ENCODE measurements at places on chromosomes 6 and 20.

DNA sequence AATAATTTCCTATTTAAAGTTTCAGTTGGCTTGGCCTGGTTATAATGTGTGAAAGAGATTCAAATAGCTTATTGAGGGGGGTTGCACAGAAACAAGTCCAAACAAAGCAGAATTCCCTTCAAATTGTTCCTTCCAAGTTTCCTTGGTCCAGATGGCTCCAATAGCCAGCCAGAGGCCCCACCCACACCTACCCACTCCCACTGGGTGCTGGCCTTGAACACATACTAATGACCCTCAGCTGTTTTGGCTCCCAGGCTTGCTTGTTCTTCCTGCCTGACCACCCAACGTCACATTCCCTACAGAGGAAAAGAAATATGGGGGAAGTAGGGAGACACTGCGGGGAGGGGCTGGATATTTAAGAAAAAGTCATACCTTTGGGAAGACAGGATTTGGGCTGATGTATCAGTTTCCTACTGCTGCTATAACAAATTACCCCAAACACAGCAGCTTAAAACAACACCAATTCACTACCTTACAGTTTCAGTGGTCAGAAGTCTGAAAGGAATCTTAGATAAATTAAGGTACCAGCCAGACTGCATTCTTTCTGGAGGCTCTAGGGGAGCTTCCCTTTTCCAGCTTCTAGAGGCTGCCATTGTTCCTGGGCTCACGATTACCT is 95.7 kb downstream of the COL21A1 start:
- peaks cover 22% of the 10 kb centered on the region for H3K36me3 ChIP-seq
- no peak overlapping the region for H3K27ac ChIP-seq
- H3K4me1 ChIP-seq: peaks cover 2% of the 10 kb centered on the region
- H3K27me3 ChIP-seq: no peaks in the 10 kb centered on the region

GRCh38 chr20:62980380-62980960 is 26.3 kb downstream of the BHLHE23 start:
- no peak overlapping the region for H3K4me3 ChIP-seq
- peaks cover 10% of the 10 kb centered on the region for H3K4me1 ChIP-seq
- no peak for DNase-seq
- H3K36me3 ChIP-seq: no peaks in the 10 kb centered on the region

- H3K36me3 ChIP-seq: no peaks in the 10 kb centered on the region
- DNase-seq: no peak
- H3K4me3 ChIP-seq: no peak overlapping the region
- no peak overlapping the region for H3K27ac ChIP-seq
Observed at GRCh38 chr20:57795342-57795697, 85.5 kb upstream of the PMEPA1 start.

- H3K27me3 ChIP-seq: no peaks in the 10 kb centered on the region
- no peak overlapping the region for H3K4me3 ChIP-seq
- no peak for DNase-seq
Observed at GRCh38 chr20:34923414-34923813, 32.2 kb downstream of the GSS start.

DNA sequence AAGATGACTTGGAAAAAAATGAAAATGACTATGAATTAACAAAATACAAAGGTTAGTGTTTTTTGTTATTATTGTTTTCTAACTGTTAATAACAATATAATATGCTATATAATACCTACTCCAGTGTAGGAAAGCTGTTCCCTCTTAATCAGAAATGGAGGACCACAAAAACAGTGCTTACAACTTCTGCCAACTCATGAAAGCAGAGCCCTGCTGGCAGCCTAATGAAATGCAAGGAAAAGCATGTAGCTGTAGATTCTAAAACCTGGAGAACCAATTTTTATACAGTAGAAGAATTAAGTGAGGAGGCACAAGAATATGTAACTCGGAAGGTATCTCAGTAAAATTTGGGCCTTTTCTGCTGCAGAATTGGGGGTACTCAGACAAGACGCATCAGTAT is 29.4 kb downstream of the PHIP start:
- DNase-seq: no peak
- H3K4me3 ChIP-seq: no peak overlapping the region
- H3K36me3 ChIP-seq: peaks cover 42% of the 10 kb centered on the region
- peaks cover 22% of the 10 kb centered on the region for H3K4me1 ChIP-seq
- H3K27me3 ChIP-seq: no peaks in the 10 kb centered on the region
- no peak overlapping the region for H3K27ac ChIP-seq

GRCh38 chr6:139355777-139356445 is 18.5 kb downstream of the CITED2 start:
- no peaks in the 10 kb centered on the region for H3K36me3 ChIP-seq
- H3K27ac ChIP-seq: no peak overlapping the region
- H3K4me1 ChIP-seq: no peaks in the 10 kb centered on the region
- H3K27me3 ChIP-seq: no peaks in the 10 kb centered on the region
- no peak overlapping the region for H3K4me3 ChIP-seq
- DNase-seq: no peak

GRCh38 chr20:33113387-33113908 is 34.0 kb downstream of the BPIFB4 start:
- no peaks in the 10 kb centered on the region for H3K36me3 ChIP-seq
- no peak overlapping the region for H3K27ac ChIP-seq
- no peak overlapping the region for H3K4me3 ChIP-seq

DNA sequence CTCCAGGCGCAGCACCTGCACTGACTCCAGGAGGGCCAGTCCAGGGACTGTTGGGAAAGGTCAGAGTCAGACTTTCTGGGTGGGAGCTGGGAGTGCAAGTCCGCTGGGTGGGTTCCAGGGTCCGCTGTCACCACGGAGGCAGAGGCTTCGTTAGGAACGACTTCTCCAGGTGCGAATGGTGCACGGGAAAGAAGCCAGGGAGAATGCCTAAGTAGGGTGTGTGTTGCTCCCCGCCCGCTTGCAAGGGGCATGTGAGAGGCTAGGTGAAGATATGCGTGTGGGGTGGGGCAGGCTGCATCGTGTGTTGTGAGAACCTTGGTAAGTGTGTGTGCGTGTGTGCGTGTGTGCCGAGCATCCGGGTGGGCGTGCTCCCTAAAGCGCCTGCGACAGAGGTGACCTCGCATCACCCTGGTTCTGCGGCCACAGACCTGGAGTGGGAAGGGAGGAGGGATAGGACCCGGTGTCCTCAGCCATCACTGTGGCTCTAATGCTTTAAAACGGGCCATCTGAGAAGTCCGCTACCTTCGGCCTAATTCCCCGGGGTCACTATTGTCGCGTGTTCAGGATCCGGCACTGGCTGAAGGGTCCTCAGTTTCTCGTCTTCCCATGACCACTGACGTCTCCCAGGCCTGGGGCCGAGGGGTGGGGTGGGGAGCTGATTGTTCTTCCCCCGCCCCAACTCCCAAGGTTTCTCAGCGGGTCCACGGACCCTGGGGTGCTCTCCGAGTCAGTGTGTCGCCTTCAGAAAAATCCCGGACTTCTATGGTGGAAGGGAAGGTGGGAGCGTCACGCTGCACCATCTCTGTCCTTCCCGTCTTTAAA is 6.1 kb downstream of the SLC32A1 start:
- H3K4me1 ChIP-seq: peaks cover 31% of the 10 kb centered on the region
- no peak overlapping the region for H3K27ac ChIP-seq

- no peaks in the 10 kb centered on the region for H3K4me1 ChIP-seq
- no peak overlapping the region for H3K4me3 ChIP-seq
- H3K27ac ChIP-seq: no peak overlapping the region
- H3K27me3 ChIP-seq: peaks cover 85% of the 10 kb centered on the region
Observed at GRCh38 chr20:61260905-61261304, 8.8 kb downstream of the CDH4 start.

DNA sequence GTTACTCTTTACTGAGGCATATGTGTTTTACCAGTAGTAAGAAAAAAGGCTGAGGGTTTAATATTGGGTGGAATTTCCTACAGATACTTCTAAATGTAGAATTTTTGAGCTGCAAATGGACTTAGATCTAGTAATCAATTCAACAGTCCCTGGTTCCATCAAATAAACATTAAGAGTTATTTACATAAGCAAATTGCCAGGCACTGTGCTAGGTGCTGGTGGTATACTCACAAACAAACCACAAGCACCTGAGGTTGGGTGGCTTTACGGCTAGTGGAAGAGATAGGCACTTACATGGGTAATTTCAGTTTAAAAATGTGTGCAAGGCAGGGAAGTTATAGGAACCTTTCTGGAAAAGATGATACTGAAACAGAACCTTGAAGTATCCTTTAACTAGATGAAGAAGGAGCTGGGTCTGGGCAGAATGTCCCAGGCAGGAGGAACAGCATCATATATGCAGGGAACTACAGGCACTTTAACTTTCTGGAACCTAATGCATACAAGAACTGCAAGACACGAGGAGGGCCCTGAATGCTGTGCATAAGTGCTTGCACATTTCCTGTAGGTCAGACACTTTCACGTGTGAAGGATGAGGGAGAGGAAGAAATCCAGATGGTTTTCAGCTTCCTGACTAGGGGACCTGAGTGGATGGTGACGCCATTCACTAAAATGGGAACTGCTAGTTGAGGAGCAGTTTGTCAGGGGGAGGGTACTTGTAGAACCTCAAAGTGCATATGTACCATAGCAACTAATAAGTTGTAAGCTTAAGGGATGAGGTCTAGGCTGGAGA is 4.5 kb downstream of the CCN6 start:
- H3K4me1 ChIP-seq: peaks cover 6% of the 10 kb centered on the region
- no peak overlapping the region for H3K27ac ChIP-seq
- no peak overlapping the region for H3K4me3 ChIP-seq
- H3K36me3 ChIP-seq: no peaks in the 10 kb centered on the region

GRCh38 chr20:50267041-50267865 is 76.6 kb downstream of the CEBPB start:
- no peak overlapping the region for H3K4me3 ChIP-seq
- DNase-seq: no peak
- no peaks in the 10 kb centered on the region for H3K4me1 ChIP-seq
- H3K36me3 ChIP-seq: no peaks in the 10 kb centered on the region

- no peak for DNase-seq
- peaks cover 7% of the 10 kb centered on the region for H3K4me1 ChIP-seq
- H3K27me3 ChIP-seq: peaks cover 4% of the 10 kb centered on the region
- no peaks in the 10 kb centered on the region for H3K36me3 ChIP-seq
- H3K4me3 ChIP-seq: no peak overlapping the region
Observed at GRCh38 chr6:43884652-43885022, 114.6 kb downstream of the VEGFA start.

DNA sequence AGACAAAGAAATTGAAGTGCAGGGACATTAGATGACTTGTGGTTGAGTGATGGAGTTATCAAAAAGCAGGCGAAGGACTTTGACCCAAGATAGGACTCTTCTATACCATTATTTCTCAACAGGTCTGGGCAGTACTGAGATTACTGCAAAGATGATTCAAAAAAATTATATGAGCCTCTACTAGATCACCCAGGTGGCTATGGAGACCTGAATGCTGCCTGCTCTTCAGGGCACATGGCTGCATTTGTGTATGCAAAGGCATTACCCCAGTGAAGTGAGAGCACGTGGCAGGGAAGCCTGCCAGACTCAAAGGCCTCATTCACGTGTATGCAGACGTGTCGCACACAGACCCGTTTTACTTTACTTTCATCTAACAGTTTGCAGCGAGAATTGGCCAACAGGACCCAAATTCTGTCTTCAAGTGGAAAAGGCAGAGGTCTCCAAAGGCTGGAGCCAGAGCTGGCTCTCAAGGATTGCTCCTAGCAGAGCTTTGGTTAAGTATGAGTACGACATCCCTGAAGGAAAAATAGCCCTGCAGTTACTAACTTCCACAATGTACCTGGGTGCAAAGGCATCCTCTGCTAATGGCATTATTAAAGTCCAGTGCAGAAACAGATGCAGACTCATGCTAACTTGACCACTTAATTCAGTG is 113.8 kb upstream of the ARMC2 start:
- no peak overlapping the region for H3K4me3 ChIP-seq
- H3K36me3 ChIP-seq: no peaks in the 10 kb centered on the region
- DNase-seq: no peak
- H3K27me3 ChIP-seq: peaks cover 7% of the 10 kb centered on the region
- H3K27ac ChIP-seq: no peak overlapping the region
- H3K4me1 ChIP-seq: peaks cover 23% of the 10 kb centered on the region

GRCh38 chr20:3689978-3690377 is 8.2 kb upstream of the ADAM33 start:
- H3K27ac ChIP-seq: no peak overlapping the region
- H3K36me3 ChIP-seq: no peaks in the 10 kb centered on the region
- peaks cover 13% of the 10 kb centered on the region for H3K4me1 ChIP-seq
- peaks cover 14% of the 10 kb centered on the region for H3K27me3 ChIP-seq

DNA sequence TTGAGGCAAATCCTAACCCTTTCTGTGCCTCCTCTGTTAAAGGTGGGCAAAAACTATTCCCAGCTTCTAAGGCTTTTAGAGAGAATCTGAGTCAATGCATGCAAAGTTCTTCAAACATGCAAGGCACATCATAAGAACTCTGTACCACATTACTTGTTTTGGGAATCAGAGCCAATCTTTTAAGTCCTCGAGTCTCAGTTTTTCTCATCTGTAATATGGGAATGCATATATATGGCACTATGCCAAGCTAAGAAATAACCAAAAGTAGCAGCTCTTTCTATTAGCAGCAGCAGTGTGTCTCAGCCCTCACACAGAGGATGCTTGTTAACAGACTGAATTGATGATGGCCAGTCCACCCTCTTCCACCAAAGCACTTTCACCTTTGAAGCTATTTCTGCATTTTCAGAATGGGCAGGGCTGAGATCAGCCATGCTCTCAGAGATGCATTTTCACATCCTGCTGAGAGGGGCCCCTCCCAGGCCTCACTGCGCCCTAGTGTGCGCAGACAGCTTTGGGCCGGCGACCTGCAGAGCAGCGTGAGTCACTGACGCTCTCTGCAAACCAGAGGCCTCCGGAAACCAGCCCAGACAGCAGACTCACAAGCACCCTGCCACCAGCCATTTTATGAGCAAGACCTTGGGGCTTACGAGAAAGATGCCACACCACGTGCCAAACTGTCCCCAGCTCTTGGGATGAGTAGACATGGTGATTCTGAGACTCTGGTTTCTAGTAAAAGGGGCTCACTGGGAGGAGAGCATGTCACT is 138.0 kb downstream of the NFATC2 start:
- no peak for DNase-seq
- H3K4me1 ChIP-seq: peaks cover 8% of the 10 kb centered on the region

All from mesothelial cell of epicardium (in vitro differentiated cells).